GM23248 (cell line): ENCODE measurements at places on chromosomes 1 and 21.
A peak's percentile ranks its signal among the peaks of the same experiment; 100 is the strongest.

DNA sequence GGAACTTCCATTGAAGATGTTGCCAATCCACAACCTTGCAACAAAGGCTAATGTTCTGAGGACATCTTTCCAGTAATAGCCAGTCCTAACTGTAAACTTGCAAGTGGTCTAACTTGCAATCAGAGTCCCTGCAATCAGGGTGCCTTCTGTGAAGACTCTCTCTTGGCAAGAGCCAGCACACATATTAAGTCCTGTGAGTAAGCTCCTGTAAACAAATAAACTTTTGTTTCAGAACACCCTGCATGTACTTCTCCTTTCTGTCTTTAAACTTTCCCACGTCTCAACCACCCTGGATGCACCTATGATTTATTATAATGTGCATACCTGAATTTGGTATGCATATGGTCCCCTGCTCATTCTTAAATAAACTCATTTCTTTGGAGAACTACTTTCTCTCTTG lies 9.1 kb downstream of the GBP7 start:
- peak; percentile 4 for DNase-seq

DNA sequence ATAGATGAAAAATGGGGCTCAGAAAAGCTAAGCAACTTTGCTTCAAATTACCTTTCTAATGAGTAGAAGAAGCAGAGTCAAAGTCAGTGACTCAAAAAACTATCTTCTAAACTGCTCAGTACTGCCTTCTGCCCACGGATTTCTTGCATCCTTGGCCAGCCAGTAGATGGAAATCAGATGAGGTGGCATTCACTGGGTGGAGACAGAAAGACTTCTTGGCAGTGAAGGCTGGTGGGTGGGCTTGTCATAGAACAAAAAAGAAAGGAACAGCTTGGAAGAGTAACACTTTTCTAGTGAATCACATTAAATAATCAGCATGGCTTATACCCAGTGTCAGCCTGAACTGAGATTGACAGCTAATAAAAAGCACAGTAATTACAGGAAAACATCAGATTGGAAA lies 170.7 kb downstream of the ST6GALNAC5 start:
- peak; percentile 86 for DNase-seq

DNA sequence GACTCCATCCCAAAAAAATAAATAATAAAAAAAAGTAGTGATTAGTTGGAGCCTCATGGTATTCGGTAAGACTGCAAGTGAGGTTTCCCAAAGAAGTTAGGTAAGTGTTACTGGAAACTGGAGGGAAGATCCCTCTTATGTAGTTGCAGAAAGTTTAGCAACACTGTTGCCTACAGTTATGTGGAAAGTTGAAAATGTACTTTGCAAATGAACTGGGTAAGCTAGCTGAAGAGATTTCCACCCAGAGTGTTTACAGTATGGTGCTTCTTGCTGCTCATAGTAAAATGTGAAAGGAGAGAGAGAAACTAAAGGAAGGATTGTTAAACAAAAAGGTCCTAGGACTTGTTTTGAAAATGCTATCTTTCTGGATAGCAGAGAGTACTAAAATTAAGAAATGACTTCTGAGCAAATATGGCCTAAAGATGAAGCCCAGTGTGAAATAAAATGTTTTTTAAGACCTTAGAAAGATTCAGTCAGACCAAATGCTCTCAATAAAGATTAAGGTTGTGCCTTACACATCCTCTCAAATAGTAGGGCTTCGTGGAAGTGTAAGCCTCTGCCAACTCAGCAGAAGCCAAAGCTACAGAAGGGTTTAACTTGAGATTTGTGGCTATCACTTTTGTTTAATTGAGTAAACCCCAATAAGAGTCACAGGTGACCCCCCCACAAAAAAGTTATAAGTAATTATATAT lies 31.5 kb downstream of the RPS6KC1 start:
- DNase-seq = no peak

- DNase-seq = peak; percentile 63
Observed at GRCh38 chr1:41811051-41811795, 107.5 kb downstream of the HIVEP3 start.

- no peak for DNase-seq
Observed at GRCh38 chr1:2557482-2558400, 1.6 kb downstream of the TNFRSF14 start.

DNA sequence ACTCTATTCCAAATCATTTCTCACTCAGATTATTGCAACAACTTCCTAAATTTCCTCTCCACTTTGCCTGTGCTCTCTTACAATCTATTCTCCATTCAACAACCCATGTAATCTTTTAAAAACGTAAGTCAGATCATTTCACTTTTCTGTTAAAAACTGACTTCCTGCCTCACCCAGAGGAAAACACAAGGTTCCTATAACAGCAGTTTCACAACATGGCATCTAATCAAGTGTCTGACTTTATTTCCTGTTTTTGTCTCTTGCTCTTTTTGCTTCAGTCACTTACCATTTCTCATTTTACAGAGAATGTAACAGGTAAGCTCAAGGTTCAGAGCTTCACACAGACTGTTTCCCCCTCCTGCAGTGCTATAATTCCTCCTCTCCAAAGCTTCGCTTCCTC lies 560.7 kb downstream of the LRRIQ3 start:
- no peak for DNase-seq

- no peak for DNase-seq
Observed at GRCh38 chr21:37710546-37711285, 205.5 kb downstream of the KCNJ6 start.

- no peak for DNase-seq
Observed at GRCh38 chr1:204465546-204466415, 28.8 kb downstream of the PIK3C2B start.

DNA sequence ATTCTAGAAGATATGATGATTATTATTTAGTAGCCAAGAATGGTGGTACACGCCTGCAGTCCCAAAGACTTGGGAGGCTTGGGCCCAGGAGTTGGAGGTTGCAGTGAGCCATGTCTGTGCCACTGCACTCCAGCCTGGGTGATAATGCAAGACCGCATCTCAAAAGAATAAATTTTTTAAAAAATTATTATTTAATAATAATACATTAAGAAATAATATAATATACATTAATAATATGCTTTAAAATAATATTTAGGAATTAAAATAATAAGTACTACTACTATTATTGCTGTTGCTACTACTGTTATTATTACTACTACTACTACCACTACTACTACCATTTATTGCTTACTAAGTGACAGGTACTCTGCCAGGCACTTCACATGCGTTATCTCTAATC lies 27.2 kb downstream of the CCDC30 start:
- DNase-seq = no peak

DNA sequence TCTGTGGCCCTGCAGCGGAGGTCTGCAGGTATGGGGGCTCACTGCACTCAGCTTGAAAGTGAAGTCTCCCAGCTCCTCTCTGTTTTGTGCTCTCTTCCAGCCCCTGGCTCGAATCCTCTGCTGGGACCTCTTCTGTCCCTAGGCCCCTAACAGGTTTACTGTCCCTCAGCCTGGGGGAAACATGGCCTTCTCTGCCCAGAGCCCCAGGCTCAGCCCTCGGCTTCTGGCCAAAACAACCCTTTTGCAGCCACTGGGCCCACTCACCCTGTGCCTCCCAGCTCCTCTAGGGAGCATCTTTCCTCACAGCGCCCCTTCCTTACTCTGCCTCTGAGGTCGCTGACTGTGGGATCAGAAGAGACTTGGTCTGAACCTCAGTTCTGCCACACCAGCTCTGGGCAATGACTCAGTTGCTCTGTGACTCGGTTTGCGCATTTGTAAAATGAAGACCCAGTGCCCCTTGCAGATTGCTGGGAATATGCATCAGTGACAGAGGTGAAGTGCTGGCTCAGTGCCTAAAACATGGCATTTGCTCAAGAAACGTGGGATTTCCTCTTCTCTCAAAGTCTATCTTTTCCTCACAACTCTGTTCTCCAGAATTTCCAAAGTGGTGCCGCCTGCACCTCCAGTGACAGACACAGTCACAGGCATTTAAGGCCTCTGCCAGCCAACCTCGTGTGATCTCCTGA lies 26.5 kb upstream of the TENT5C start:
- no peak for DNase-seq

GRCh38 chr1:18413541-18414305 lies 67.0 kb upstream of the KLHDC7A start:
- DNase-seq = no peak

DNA sequence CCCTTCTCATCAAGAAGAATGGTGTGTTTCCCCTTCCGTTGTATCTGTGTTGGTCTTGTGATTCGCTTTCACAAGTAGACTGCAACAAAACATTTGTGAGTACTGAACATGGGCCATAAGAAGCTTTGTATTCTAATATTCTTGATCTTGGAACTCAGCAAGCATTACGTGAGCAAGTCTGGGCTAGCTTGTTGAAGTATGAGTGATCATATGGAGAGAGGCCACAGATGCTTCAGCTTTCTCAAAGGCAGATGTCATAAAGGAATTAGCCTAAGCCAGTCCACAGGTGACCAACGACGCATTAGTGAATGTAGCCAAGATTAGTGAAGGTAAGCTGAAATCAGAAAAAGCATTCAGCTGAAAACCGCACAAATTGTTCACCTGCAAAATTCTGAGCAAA lies 609.6 kb upstream of the NEGR1 start:
- DNase-seq = no peak

DNA sequence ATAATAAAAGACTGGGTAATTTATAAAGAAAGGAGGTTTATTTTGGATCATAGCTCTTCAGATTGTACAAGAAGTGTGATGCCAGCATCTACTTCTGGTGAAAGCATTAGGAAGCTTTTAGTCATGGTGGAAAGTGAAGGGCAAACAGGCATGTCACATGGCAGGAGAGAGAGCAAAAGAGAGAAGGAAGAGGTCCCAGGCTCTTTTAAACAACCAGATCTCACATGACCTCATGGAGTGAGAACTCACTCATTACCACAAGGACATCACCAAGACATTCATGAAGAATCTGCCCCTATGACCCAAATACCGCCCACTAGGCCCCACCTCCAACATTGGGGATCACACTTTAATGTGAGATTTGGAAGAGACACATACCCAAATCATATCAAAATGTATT lies 10.0 kb downstream of the RPTN start:
- peak; percentile 53 for DNase-seq

DNA sequence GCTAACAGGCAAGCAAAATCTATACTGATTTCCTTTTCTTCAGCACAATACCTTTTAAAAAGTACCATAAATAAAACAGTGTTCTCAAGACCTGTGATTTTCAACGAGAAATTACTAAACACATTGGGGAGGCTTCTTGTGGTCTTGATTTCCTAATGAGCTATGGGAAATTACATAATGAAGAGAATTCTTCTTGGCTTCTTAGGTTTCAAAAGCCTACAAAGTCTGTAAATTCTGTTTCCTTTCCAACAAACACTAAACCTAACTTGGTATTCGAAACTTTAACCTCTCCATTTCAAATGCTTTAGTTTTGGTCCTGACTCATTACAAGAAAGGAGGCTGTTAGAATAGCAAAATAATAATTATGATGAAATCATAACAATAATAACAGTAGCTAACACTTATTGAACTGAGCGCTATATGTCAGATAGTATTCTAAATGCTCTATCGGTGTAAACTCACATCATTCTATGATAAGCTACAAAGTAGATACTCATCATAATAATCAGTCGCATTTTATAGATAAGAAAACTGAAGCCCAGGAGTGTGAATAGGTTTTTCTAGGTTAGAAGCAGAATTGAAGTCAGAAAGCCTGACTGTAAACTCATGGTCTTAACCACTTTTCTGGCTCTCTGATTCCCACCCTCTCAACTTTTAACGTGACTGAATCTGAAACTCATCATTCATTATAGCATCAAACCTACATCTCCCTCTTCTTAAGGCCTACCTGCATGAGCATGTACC lies 486.7 kb downstream of the SMYD3 start:
- no peak for DNase-seq

- peak; percentile 73 for DNase-seq
Observed at GRCh38 chr21:29335720-29336119, 37.0 kb downstream of the BACH1 start.

GRCh38 chr1:185741551-185741950 lies 7.4 kb downstream of the HMCN1 start:
- DNase-seq = peak; percentile 74

- DNase-seq = peak; percentile 92
Observed at GRCh38 chr1:209389258-209389657, 194.3 kb upstream of the CAMK1G start.

DNA sequence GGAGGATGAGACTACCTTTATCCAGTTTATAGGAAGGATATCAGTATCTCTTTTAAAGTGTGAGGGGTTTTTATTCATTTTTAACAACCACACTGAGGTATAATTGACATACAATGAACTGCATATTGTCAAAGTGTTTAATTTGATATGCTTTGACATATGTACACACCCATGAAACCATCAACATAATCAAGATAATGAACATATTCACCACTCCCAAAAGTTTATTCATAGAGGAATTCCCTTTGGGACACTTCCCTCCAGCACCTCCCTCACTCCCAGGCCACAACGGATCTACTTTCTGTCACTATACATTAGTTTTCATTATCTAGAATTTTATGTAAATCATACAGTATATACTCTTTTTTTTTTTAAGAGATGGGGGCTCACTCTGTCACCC lies 63.4 kb upstream of the MCOLN3 start:
- DNase-seq = no peak

DNA sequence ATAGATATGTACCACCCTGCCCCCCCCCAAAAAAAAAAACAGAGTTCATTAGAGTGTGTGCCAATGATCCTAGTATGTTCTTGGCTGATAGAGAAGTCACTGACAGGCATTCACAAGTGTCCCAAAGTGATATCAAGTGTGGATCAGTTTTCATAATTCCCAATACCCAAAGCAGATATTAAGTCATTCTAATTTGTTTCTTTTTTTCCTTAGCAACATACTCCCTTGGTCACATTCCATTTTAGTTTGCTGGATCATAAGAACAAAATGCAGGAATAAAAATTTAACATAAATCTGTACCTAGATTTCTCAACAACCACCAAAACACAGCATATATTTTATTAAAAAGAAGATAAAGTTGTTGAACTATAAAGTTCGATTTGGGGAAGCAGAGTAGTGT lies 129.8 kb upstream of the PALMD start:
- DNase-seq = no peak

DNA sequence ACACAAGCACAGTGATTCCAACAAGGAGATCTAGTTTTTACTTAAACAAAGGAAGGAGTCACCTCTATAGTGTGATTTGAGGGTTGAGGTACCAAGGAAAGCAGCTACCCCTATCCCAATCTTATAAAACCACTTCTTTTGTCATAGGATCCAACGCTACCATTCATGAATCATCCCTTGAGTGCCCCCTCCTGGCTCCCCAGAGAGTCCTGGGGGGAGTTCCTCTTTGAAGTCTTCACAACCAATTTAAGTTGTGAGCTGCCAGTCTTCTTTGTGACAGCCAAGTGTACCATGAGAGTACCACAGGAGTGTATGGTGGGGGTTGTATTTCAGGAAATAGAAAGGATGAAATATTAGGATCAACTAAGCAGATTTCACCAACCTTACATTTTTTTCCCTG lies 39.1 kb upstream of the NHLH2 start:
- no peak for DNase-seq

- peak; percentile 85 for DNase-seq
Observed at GRCh38 chr1:26826261-26827105, at the start of gene ZDHHC18. Gene ZDHHC18 (plus strand): TSS chr1:26826688. CDS start chr1:26826805, 117 bp downstream.

GRCh38 chr1:29590583-29591565 lies 354.6 kb downstream of the PTPRU start:
- peak; percentile 65 for DNase-seq
